CD4-positive, alpha-beta T cell treated with Interleukin-15 for 1 hour (primary cell): ENCODE measurements at places on chromosomes 2 and 18.

GRCh38 chr18:78647018-78647417 is 332.6 kb upstream of the SALL3 start:
- no peak for DNase-seq

- DNase-seq: peak; percentile 39
Observed at GRCh38 chr2:112757265-112757664, 7.1 kb downstream of the CKAP2L start.

GRCh38 chr2:202237787-202238233 is 587 bp downstream of the SUMO1 start:
- no peak for DNase-seq

DNA sequence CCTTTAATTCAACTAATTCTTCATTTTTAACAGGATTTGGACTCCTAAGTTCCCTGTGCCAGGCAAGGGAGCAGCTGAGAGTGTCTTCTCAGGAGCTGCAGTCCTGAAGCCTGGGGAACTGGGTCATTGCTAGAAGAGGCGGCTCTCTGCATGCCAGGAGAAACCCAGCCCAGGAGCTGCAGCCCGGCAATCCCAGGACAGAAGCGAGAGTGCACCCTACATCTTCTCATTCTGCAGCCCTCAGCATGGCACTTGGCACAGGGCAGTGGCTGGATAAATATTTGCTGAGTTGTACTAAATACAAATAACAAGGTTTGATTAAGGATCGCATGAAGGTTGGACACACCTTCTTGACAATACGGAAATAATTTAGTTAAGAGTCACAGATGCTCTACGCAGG is 244.9 kb upstream of the PXDN start:
- no peak for DNase-seq

GRCh38 chr2:3449086-3449485 is 69.6 kb downstream of the TRAPPC12 start:
- DNase-seq: no peak

DNA sequence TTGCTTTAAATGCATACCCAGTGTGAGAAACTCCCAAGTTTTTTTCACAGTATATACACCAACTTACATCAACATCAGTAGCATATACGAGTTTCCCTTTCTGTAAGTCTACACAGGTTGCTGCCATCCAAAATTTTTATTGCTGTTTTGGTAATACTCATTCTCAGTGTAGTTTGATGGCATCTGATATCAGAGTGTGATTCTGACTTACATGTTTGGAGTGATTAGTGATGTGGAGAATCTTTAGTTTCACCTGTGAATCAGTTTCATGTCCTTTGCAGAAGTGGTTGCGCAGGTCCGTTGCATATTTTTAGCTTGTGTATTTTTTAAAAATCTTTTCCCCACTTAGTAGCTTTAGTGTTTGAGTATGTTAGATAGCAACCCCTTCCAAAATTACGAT is 50.1 kb downstream of the CCDC74A start:
- DNase-seq: no peak

- DNase-seq: no peak
Observed at GRCh38 chr2:195317550-195317949, 339.5 kb upstream of the SLC39A10 start.

- no peak for DNase-seq
Observed at GRCh38 chr2:62363166-62363565, 142.8 kb downstream of the TMEM17 start.

GRCh38 chr2:143217512-143218115 is 88.4 kb downstream of the ARHGAP15 start:
- no peak for DNase-seq

DNA sequence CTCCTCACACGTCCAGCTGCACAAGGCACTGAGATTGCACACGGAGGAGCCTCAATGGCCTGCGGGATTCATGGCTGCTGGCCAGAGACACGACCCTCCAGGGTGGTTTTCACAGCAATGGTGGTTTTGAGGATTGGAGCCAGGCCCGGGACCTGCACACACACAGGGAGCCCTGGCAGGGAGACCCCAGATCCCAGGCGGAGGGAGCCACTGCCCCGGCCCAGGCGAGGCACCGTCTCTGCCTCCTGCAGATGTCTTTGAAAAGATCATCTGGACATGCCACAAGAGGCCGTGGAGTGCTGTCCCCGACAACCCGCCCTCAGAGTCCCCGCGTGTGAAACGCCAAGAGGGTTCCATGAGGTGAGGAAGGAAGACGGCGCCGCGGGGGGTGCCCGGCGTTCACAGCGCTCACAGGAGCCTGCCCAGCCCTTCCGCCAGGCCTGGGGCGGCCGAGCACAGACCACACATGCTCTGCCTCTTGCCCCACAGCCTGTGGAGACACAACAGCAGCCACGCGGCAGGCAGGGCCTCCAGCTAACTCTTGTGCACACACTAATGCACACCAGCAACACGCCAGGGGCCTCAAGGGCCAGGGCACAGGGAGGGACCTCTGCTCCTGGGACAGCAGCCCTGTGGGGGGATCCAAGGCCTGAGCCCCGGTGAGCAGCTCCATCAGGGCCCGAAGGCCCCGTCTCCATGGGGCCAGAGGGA is 72.8 kb upstream of the CTDP1 start:
- DNase-seq: peak; percentile 14

- no peak for DNase-seq
Observed at GRCh38 chr2:121697108-121697631, 39.5 kb downstream of the NIFK start.
